AG20443 (cell line): ENCODE measurements at places on chromosomes 7 and 10.

- DNase-seq: no peak
Measured at GRCh38 chr7:27606270-27607209, 56.1 kb downstream of the HIBADH start.

DNA sequence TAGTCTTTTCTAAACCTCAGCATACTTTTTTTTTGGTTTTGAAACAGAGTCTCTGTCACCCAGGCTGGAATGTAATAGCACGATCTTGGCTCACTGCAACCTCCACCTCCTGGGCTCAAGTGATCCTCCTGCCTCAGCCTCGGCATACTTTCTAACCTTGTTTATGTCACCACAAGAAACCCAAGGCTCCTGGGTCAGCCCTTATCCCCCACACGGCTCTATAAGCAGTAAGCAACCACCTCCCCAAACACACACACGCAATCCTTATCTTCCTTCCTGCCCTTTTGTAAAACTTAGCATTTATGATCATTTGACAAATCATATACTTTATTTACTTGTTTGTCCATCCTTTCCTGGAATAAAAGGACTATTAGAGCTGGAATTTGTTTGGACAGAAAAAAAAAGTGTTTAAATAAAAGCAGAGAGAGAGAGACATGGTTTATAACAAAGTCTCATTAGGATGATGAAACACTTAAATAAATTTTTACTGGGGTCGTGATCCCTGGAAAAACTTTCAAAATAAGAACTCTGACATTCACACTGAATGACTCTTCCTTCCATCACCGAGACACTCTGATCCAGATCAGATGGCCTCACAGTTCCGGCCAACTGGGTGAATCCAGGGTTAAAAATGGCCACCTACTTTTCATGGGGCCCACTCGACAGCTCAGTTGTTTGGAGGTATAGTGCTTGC is 72.7 kb upstream of the PIK3CG start:
- DNase-seq: no peak

DNA sequence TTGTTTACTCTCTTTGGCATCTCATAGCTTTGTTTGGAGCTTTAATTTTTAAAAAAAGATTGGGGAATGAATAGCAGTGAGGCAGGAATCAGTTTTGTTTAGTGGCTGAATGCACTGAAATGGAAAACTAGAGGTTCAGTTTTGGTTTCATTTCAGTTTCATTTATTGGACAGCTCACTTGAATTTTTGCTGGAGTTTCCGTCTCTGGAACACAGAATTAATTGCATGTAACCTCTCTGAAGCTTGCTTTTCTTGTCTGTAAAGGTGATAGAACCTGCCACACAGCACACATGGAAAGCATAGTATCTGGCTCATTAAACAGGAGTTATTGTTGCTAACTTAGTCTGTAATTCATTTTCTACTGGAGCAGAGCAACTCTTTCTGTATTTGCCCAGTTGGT is 7.1 kb downstream of the GRM8 start:
- DNase-seq: no peak

GRCh38 chr7:93364806-93365205 is 132.6 kb downstream of the VPS50 start:
- no peak for DNase-seq

DNA sequence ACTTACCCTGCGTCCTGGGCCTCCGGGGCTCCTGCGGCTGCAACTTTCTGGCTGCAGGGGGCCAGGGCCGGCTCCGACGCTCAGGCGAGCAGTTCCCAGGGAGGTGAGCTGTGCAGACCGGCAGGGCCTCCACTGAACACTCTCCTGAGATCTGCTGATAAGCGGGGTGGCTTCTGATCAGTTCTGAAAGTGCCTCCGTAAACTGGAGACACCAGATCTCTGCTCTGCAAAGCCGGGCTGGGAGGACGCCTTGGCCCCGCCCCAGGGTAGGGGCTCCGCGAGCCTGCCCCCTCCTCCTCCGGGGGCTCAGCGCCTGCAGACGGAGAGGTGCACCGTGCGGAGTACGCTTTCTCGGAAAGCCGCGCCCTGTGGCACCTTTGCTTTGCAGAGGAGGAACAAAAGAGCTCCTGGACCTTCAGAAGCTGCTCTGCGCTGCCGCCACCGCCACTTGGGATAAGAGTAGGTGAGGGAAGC is 141.3 kb upstream of the VKORC1L1 start:
- DNase-seq: peak; percentile 34

DNA sequence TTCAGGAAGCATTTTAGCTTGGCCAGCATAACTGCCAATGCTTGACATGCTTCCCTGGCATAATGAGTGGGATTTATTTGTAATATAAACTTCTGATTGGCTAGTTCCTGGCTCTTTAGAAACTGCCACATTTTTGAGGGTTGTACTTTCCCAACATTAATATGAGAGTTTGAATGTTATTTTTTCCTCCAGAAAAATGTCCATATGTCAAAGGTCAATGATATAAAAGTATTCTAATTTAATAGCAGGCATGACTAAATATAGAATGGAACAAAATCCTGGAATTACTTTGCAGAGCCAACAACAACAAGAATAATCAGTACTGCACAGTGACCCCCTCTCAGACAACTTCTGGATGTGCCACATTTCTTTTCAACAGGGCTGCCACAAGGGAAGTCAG is 352.6 kb downstream of the PRPF18 start:
- DNase-seq: no peak

DNA sequence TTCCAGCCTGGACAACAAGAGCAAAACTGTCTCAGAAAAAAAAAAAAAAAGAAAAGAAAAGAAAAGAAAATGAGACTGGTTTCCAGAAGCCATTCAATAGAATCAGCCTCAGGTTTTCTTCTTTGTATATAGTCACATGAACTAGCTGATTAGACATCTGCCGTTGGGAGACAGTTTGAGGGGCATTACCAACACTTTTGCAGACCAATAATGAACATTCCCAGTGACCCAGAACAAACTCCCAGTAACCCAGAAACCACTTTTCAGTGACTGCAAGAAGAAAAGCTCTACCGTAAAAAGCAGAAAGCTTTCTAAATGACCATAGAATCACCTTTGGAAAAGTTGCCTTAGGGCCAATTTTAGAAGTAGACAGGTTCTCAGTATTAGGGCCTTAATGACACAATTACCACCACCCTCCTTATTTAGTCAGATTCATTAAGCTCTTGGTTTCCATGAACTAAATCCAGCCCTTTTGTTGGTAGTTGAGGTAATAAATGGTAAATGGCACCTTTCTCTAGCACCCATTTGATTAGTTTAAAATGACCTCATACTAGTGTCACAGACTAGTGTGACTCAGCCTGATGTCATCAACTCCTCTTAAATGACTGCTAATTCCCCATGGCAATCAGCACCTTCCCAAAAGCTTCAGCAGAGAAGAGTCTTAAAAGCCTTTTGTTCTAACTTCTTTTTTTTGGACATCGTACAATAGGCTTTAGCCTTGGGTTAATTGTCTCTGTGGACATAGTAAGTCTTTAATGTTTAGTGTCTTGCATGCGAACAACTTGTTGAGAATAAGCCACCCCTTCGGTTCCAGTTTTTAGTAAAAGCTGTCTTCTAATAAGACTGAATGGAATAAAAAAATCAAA is 33.6 kb upstream of the XRCC2 start:
- no peak for DNase-seq

GRCh38 chr10:68096913-68097516 is 12.3 kb upstream of the MYPN start:
- DNase-seq: peak; percentile 77

DNA sequence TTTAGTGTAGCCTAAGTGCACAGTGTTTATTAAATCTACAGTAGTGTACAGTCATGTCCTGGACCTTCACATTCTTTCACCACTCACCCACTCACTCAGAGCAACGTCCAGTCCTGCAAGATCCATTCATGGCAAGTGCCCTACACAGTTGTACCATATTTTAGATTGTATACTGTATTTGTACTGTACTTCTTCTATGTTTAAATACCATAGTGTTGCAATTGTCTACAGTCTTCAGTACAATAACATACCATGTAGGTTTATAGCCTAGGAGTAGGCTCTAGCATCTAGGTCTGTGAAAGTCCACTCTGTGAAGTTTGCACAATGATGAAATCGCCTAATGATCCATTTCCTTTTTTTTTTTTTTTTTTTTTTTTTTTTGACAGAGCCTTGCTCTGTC is 12.0 kb downstream of the EEPD1 start:
- no peak for DNase-seq

DNA sequence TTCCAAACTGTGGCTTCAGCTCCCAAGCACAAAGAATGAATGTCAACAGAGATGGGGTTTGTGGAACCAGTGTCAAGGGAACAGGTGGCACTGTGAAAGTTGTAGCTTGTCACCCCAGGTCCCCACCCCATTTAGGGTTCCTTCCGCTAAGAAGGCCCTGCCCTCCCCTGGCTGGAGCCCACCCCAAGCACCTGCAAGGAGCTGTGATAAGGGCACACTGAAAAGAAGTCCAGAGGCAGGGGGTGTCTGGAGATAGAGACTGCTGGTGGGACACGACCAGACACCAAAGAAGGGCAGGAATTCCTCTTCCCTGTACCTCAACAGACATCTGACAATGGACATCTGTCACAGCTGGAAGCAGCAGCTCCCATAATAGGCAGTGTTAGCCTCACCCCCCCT is 4.5 kb downstream of the GRID1 start:
- DNase-seq: no peak

- DNase-seq: peak; percentile 31
Measured at GRCh38 chr10:30384701-30385201, 35.7 kb upstream of the MTPAP start.

DNA sequence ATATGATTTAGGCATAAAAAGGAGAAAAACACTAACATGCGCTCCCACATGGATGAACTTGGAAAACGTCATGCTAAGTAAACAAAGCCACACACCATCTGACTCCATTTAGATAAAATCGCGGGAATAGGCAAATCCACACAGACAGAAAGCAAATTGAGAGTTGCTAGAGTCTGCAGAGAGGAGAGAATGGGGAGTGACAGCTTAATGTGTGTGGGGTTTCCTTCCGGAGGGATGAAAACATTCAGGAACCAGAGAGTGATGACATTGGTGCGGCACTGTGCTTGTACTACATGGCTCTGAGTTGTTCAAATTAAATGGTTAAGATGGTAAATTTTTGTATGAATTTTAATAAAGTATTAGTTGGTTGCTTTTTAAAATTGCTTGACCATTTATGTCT is 482.9 kb upstream of the AKR1E2 start:
- no peak for DNase-seq

DNA sequence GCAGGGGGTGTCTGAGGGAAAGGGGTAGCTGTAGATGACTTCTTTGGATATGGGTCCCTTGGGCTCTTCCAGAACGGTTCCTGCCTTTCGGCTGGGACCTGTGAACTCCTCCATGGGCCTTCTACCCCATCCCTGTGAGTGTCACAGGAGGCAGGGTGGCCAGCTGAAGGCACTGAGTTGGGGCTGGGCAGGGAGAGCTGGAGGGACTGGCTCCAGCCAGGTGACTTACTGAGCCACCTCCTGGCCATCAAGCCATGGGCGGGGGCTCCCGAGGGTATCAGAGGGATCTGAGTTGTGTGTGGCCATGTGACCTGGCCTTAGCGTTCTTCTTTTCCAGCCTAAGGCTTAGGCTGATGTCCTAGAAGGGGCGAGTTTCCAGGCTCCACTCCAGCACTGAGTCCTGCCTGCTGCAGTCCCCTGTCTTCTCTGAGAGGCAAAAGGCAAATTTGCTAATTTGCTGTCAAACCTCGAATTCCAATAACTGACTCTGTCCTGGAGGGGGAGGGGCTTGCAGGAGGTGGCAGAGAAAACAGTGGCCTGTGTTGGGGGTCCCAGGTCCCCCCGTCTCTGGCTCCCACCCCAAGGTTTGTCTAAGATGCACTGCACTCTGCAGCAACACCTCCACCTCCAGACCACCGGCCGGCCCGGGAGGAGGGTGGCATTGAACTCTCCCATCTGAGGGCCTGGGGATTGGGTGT is 27.2 kb downstream of the ADCYAP1R1 start:
- no peak for DNase-seq

- DNase-seq: no peak
Measured at GRCh38 chr10:86698207-86698940, 30.1 kb downstream of the LDB3 start.

DNA sequence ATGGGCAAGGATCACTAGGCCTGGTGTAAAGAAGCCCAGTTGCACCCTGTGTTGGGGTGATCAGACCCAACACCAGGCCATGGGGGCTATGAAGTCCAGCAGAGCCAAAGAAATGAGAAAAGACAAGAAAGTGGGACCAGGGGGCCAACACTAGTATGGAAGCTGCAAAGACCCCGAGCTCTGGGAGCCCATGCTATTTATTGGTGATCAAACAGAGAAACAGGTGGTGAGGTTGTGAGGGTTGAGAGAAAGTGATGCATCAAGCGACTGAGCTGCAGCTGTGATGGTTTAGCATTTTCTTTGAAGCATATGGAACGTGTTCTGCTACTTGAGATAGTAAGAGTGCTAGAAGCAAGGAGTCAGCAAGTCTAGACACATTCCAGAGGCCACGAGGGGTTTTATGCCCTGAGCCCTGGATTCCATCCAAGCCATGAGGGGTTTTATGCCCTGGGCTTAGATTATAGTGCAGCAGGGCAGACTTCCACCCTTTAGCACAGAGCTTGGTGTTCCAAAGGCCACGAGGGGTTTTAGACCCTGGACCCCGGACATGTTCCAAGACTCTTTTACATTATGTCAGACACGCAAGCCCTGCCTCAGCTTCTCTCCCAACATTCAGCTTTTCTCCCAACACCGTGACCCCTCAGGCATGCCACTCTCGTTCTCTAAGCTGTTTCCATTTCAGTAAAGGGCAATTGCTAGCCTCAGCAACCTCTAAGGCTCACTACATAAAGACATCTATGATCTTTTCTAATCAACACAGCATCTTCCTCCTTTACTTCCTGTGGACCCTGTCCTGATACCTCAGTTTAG is 43.1 kb upstream of the GPAM start:
- no peak for DNase-seq

DNA sequence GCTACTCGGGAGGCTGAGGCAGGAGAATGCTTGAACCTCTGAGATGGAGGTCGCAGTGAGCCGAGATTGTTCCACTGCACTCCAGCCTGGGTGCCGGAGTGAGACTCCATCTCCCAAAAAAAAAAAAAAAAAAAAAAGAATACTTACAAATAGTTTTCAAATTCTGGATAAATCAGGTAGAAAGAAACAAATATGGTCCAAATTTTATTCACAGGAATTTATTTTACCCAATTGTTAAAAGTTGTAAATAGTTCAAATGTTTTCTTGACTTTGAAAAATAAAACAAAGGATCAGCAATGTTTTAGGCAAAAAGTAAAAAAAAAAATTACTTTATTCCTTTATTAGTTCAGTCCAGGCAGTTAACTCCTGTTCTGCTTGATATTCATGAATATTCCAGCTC is 172.9 kb upstream of the NAMPT start:
- no peak for DNase-seq
